ENCODE measurements at places on chromosomes 3 and 15.

- DNase-seq: no peak
Observed at GRCh38 chr3:167198949-167199600, 181.0 kb downstream of the ZBBX start.

DNA sequence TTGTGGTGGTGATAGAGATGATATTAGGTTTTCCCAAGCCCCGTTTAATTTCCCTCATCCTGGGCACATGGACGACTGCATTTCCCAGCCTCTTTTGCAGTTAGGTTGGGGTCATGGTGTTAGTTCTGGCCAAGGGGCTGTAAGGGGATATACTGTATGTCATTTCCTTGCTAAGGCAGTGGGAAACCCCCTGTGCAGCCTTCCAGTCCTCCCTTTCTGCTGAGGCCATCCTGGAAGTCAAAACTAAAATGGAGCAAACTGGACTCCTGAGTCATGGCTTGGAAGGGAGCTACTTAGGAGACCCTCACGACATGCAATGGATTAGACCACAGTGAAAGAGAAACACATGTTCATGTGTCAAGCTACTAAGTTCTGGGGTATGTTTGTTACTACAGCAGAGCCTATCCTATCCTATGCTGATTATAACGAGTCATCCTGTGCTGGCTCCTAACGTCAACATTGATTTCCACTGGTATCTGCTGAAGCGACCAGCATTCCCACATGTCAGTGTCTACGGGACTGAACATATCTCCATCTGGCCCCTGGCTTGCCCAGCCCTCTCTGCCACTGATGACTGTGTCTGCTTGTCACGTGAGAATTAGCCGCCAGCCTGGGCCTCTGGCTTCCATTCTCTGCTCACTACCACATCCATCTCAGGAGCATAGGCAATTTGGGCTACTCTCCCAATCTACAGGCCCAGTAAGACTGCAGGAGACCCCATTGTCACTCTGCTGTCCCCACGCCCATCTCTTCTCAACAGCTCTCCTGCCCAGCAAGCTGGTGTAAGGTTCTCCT lies 85.6 kb upstream of the MEF2A start:
- no peak for DNase-seq

DNA sequence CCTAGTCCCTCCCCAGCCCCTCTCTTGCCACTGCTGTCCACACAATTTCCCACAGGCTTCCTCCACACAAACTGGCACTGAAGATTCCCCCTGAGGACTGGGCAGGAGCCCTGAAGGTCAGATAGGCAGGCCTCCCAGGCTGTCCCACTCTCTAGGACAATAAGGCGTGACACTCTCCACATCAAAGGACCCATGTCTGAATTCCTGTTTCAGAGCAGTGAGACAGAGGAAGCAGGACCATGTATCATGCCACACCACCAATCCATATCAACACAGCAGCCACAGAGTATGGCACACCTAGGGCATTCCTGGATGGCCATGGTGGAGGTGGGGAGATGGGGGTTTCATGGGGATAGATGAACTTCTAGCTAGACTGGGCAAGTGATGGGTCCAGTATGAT lies 13.8 kb upstream of the CCR1 start:
- DNase-seq: no peak

- DNase-seq: no peak
Observed at GRCh38 chr3:176941689-176942088, 255.6 kb downstream of the TBL1XR1 start.

GRCh38 chr15:67836477-67836876 lies 3.4 kb downstream of the RNU6-1 start:
- no peak for DNase-seq

DNA sequence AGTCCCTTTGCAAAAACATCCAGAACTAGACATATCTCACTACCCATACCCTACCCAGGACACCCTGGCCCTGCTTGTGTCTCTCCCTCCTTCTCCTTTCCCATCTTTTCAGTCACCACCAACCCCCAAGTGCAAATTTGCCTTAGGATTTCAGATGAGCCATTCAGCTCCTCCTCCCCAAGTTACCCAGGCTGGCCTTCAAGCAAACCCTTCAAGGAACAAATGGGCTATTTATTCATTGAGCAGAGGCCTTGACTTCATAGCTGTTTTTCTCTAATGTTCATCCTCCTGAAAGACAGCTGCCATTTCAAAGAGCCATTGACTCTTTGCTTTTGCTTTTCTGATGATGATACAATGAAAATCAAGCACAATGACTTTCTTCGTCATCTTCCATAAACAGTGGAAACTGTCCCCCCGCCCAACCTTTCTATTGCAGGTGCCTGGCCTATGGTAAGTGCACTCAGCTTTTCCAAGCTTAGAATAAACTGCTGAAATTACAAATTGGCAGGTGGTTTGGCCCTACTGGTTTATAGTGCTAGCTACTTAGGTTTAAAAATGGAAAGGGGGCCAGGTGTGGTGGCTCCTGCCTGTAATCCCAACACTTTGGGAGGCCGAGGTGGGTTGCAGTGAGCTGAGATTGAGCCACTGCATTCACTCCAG lies 26.1 kb upstream of the KLHL6 start:
- DNase-seq: no peak

GRCh38 chr3:186520957-186521842 lies 23.0 kb downstream of the CRYGS start:
- no peak for DNase-seq

- DNase-seq: no peak
Observed at GRCh38 chr15:94970802-94971201, 739.4 kb downstream of the MCTP2 start.

- no peak for DNase-seq
Observed at GRCh38 chr15:31021067-31021665, 29.7 kb upstream of the MTMR10 start.

DNA sequence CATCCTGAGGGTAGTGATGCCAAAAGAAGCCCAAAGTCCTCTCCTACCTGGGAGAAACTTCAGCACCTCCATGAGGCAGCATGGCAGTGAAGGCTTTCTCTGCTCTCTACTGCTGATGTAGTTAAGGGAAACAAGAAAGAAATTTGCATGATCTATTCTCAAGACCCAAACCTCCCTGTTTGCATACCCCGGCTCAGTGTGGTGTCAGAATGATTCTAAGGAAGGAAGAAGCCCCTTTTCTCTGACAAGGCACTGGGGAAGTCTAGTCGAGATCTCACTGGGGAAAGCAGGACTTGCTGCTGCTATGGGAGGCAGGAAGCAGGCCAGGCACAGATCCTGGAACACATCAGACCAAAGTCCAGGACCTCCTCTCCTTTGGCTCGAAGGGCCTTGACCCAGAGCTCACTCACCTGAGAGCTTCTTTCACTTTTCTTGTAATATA lies 89.4 kb upstream of the ICE2 start:
- DNase-seq: no peak

GRCh38 chr3:56197991-56198390 lies 270.3 kb downstream of the ERC2 start:
- no peak for DNase-seq

GRCh38 chr3:124333931-124334640 lies 342.2 kb upstream of the ROPN1 start:
- no peak for DNase-seq

GRCh38 chr3:45207446-45207845 lies 18.6 kb downstream of the TMEM158 start:
- DNase-seq: no peak

- no peak for DNase-seq
Observed at GRCh38 chr15:54500330-54500729, 522.1 kb downstream of the UNC13C start.

- DNase-seq: no peak
Observed at GRCh38 chr15:98413933-98414546, 234.3 kb upstream of the IGF1R start.
